Cardiac atrium fibroblast (primary cell): ENCODE measurements at places on chromosomes 5 and 9. TPM values are rescaled to one million over a fixed set of nuclear protein-coding genes. Genes with fewer than 3 reads are reported as not detected.

The IL3 gene
- not detected in 2 replicates for total RNA-seq

The PCDHAC1 gene
- total RNA-seq: not detected in 2 replicates

The PAIP1 gene
- total RNA-seq: 62.1 and 103 TPM in 2 replicates

The TMEM252 gene
- not detected in 2 replicates for total RNA-seq

The XRCC4 gene
- 7.5 and 11.0 TPM in 2 replicates for total RNA-seq

The LPAR1 gene
- 57.3 and 79.1 TPM in 2 replicates for total RNA-seq

The FAM221B gene
- not detected in 2 replicates for total RNA-seq

The FBP2 gene
- total RNA-seq: not detected in 2 replicates

The PLAC8L1 gene
- total RNA-seq: not detected in 2 replicates

The BTNL8 gene
- not detected in 2 replicates for total RNA-seq

The ACTBL2 gene
- total RNA-seq: 0.16 and 0.54 TPM in 2 replicates

The MARCHF3 gene
- 9.0 and 29.5 TPM in 2 replicates for total RNA-seq

The CD274 gene
- total RNA-seq: 2.9 and 5.1 TPM in 2 replicates

The OR1Q1 gene
- total RNA-seq: not detected in 2 replicates

The PCDHA8 gene
- total RNA-seq: not detected in 2 replicates

The PAX5 gene
- total RNA-seq: not detected in 2 replicates

The LCN2 gene
- total RNA-seq: not detected in 2 replicates

The ZNF366 gene
- 0.49 TPM in 1 of 2 replicates, not detected in the other for total RNA-seq

The NR2F1-AS1 gene
- total RNA-seq: 19.0 and 36.8 TPM in 2 replicates

The OBP2A gene
- not detected in 2 replicates for total RNA-seq

The SPINK6 gene
- total RNA-seq: not detected in 2 replicates

The EQTN gene
- not detected in 2 replicates for total RNA-seq

The CCDC187 gene
- total RNA-seq: not detected in 2 replicates

The AOPEP gene
- 26.0 and 26.2 TPM in 2 replicates for total RNA-seq

The ITGA1 gene
- total RNA-seq: 15.6 and 21.5 TPM in 2 replicates

The DUSP1 gene
- 358 and 575 TPM in 2 replicates for total RNA-seq

The FGD3 gene
- total RNA-seq: not detected in 2 replicates

The SLF1 gene
- total RNA-seq: 0.90 and 3.9 TPM in 2 replicates

The NOXA1 gene
- 0.16 TPM in 1 of 2 replicates, not detected in the other for total RNA-seq

The PHAX gene
- total RNA-seq: 35.8 and 39.4 TPM in 2 replicates

The SLC6A3 gene
- total RNA-seq: not detected in 2 replicates

The IL5 gene
- total RNA-seq: not detected in 2 replicates

The COL15A1 gene
- 1.3 and 6.2 TPM in 2 replicates for total RNA-seq

The GARIN3 gene
- total RNA-seq: not detected in 2 replicates

The PRRX2 gene
- 2.2 and 8.3 TPM in 2 replicates for total RNA-seq

The NFIB gene
- 74.0 and 81.8 TPM in 2 replicates for total RNA-seq

The RASGRF2 gene
- total RNA-seq: 0.18 and 1.3 TPM in 2 replicates

The FOXD4 gene
- not detected in 2 replicates for total RNA-seq

The SAXO1 gene
- not detected in 2 replicates for total RNA-seq

The ARRDC3 gene
- total RNA-seq: 121 and 150 TPM in 2 replicates

The PCDHA4 gene
- total RNA-seq: 0.16 TPM in 1 of 2 replicates, not detected in the other

The CDO1 gene
- total RNA-seq: 0.65 and 0.72 TPM in 2 replicates

The TRUB2 gene
- total RNA-seq: 11.7 and 15.9 TPM in 2 replicates

The BTNL9 gene
- not detected in 2 replicates for total RNA-seq

The SLCO4C1 gene
- total RNA-seq: under 0.01 TPM in 1 of 2 replicates, not detected in the other

The OGN gene
- 0.49 and 11.4 TPM in 2 replicates for total RNA-seq

The KLF4 gene
- 28.2 and 32.3 TPM in 2 replicates for total RNA-seq

The SLC23A1 gene
- total RNA-seq: not detected in 2 replicates

The OR4F3 gene
- not detected in 2 replicates for total RNA-seq
